ENCODE measurements at places on chromosomes 12 and 14.

- no peak for DNase-seq
Measured at GRCh38 chr12:113325916-113326315, 9.0 kb downstream of the SLC8B1 start.

DNA sequence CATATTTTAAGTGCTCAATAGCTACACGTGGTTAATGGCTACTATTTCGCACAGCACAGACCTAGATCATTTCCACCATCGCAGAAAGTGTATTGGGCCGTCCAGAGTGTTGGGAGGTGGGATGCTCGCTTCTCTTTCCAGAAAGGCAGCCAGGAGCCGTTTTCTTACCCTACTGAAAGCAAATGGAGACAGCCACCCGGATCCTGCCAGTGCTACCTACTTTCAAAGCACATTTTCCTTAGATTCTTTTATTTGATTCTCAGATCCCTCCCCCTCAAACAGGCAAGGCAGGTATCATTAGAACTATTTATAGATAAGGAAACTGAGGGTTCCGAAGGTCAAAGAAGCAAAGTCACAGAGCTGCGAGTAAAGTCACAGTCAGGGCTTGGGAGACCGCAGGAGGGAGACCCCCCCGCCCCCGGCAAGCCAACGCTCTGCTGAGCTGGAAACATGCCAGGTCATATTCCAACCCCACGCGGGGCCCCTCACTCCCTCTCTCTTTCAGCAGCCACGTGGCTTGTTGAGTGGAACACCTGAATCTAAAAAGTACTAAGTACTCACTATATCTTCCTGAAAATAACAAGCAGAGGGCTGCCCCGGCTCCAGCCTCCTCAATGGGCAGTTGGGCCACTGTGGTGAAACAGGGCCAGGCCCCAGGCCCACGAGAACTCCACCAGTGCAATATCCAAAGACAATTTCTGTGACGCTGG, 36.2 kb downstream of the PRIMA1 start:
- DNase-seq = no peak

DNA sequence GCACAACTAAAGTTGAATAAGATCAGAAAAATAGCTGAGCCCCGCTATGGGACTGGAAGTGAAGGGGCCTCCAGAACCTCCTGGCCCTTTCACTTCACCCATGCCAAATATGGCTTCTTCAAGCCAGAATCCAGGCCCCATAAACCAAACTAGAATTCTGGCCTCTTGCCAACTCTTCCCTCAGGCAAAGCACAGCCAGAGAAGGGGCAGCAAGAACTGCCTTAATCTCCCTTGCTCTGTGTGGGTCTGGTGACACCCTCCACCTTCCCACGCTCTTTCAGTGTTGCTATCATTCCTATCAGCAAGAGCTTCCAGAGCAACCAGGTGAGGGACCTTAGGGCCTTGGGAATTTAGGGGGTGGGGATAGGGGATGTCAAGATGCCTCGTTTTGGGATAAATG, 3.1 kb upstream of the PNMA1 start:
- DNase-seq = no peak

DNA sequence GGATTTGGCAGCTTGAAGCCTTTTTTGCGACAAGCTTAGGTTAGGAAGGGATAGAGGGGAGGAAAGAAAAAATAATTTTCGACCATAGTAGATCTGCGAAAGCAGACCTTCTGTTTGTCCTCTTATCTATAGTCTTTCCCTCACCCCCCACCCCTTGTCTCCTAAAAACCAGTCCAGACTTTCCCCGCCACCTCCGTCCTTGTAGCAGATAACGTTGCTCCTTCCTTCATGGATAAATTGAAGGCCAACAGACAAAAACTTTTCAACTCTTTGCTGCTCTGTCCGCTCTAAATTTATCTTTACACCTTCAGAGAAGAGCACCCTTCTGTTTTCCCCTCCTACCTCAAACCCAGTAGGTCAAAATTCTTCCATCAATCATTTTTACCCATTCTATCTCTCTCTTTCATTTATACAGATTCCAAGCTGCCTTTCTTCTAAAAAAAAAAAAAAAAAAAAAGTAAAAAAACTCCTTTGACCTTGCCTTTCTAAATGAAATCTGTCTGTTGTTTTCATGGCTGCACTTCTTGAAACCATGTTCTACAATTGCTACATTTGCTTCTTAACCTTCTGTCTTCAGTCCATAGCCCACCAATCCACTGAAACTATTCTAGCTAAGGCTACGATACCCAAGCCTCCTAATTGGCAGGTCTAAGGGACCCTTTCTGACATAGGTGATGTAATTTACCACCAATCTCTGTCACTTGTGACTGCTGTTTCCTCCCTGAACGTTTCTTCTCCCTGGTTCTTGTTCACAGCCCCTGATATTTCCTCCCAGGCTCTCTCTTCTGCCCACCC, 11.1 kb upstream of the NEMF start:
- no peak for DNase-seq

DNA sequence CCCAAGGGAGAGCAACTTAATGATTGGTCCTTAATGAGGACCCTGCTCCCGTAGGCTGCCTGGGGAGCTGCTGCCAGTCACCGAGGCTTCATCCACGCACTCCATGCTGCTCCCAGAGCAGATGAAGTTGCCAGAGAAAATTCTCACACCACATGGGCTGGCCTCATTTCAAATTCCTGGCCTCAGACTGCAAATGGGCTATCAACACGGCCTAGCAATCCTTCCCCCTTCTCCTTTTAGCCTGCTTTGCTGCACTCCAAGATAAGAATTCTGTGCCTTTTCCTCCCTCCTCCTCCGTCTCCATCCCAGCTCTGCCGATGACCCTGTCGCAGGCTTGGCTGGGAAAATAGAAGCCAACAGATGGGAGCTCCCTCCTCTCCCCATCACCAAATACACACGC, 10.8 kb upstream of the DGLUCY start:
- no peak for DNase-seq

DNA sequence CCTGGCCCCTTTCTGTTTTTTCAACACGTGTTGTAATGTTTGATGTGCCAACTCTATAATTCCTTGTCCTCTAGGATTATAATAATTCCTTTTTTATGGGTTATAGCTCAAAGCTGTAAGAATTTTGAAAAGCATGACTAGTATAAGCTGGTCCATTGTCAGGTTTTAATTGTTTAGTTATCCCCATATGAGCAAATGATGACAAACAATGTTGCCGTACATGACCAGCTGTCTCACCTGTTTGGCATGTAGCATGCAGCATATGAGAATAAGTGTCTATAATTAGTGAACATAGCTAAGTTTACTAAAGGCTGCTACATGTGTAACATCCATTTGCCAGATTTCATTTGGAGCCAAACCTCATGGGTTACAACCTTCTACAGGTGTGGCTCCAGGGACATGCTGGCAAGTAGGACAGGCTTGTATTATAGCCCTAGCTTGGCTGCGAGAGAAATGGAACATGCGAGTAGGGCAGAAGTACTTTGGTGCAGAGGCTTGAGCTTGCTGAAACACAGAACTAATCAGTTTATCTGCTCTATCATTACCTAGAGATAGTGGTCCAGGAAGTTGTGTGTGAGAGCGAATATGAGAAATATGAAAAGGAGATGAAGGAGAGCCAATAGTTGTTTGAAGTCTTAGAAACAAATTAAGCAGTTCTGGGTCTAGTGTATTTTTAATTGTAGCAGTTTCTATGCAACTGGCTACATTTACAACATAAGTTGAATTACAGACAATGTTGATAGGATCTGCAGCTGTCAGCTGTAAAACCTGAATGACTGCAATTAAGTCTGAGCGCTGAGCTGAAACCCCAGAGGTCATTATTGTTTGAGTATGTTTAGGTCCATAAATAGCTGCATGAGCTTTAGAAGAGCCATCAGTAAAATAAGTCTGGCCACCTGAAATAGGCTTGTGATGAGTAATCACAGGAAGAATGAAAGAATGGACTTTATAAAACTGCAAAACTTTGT, 22.6 kb upstream of the MAPKAPK5 start:
- no peak for DNase-seq
